ENCODE measurements at places on chromosomes 13 and 19.

DNA sequence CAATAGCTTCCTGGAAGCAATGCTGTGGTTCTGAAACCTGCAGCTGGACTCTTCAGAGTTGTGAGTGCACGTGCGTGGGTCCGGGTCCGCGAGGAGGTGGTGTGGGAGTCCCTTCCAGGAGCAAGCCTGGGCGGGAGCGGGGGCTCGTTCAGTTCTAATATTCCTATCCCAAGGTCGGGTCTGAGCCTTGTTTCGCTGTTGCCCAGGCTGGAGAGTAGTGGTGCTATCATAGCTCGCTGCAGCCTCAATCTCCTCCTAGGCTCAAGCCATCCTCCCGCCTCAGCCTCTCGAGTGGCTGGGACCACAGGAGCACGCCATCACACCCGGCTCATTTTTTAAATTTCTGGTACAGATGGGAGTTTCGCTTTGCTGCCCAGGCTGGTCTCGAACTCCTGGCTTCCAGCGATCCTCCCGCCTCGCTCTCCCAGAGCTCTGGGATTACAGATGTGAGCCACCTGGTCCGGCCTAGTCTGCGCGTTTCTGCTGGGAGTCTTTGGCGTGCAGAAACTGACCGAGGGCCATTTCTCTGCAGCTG is 625 bp downstream of the ZFP82 start:
- DNase-seq, result no peak

DNA sequence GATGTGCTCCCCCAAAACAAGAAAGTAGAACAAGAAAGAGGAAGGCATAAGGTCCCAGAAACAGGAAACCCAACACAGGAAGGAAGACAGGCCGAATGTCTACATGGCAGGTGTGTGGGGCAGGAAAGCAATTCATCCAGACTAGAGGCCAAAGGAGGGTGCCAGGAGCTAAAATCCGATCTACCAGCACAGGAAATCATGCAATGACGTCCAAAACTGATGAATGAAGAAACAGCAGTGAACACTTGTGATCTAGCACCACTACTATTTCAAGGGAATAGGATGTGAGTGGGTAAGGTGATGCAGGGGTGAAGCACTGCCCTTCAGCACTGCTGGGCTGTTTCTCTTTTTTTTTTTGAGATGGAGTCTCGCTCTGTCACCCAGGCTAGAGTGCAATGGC is 59.1 kb downstream of the DOCK9 start:
- no peak for DNase-seq

GRCh38 chr13:43516401-43516833 is 270.4 kb downstream of the ENOX1 start:
- no peak for DNase-seq

DNA sequence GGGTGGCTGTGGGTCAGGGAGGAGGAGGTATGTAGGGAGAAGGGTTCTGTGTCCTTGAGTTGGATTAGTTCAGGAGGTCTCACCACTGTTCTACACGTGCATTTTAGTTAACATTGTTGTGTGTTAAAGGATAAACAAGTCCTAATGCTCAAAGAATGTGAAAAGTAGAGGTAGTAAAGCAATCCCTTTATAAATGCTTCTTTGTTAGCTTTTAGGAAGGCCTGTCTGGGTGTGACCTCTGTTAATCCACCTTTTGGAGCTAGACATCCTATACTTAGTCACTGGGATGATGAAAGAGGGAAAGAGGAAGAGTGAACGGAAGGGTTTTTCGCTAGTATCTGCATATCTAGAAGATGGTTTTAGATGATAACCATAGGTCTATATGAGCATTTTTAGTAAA is 42.2 kb upstream of the FLT1 start:
- no peak for DNase-seq

GRCh38 chr13:110440946-110441731 is 120.4 kb downstream of the RAB20 start:
- DNase-seq, result no peak

GRCh38 chr13:65330691-65331090 is 1899.4 kb downstream of the PCDH9 start:
- no peak for DNase-seq

- DNase-seq, result no peak
These were observed 1.2 kb downstream of the MEDAG start for GRCh38 chr13:30907121-30907861.

- no peak for DNase-seq
These were observed 11.9 kb downstream of the CAPS start for GRCh38 chr19:5925830-5926427.

- no peak for DNase-seq
These were observed 7.3 kb downstream of the PIAS4 start for GRCh38 chr19:4014541-4015491.

DNA sequence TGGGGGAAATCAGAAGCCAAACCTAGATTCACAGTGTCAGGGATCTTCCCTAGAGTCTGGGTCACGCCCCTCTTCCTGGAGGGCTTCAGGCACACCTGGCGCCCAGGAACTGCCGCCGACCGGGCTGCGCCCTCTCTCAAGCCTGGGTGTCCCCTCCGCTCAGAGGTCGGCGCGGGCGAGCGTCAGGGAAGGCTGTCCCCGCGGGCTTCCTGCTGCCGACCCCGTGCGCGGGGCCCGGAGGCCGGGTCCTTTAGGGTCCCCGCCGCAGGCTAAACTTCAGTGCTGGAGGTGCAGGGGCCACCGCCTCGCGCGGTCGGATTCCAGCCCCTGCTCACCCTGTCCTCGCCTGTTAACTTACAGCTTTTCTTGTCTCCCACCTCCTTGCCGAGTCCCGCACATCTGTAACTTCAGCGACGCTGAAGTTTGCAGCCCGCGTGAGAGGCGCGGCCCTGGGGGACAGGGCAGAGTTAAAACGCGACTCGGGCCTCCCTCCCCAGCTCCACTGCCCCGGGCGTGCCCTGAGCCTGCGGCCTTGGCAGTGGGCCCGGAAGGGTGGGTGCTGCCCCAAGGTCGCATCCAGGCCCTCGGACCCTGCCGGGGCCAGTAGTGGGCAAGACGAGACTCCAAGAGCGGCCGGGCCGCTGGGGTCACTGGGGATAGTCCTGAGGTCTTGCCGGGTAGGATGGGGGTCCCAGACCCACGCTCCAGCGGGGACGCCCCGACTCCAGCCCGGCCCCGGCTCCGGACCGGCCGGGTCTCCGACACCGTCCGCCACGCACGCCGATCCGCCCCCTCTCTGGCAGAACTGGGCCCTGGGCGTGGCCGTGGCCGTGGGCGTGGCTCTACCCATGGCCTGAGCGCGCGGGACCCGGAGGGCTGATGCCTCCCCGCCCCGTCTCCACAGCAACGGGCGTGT is 95.6 kb upstream of the ZNF98 start:
- no peak for DNase-seq

DNA sequence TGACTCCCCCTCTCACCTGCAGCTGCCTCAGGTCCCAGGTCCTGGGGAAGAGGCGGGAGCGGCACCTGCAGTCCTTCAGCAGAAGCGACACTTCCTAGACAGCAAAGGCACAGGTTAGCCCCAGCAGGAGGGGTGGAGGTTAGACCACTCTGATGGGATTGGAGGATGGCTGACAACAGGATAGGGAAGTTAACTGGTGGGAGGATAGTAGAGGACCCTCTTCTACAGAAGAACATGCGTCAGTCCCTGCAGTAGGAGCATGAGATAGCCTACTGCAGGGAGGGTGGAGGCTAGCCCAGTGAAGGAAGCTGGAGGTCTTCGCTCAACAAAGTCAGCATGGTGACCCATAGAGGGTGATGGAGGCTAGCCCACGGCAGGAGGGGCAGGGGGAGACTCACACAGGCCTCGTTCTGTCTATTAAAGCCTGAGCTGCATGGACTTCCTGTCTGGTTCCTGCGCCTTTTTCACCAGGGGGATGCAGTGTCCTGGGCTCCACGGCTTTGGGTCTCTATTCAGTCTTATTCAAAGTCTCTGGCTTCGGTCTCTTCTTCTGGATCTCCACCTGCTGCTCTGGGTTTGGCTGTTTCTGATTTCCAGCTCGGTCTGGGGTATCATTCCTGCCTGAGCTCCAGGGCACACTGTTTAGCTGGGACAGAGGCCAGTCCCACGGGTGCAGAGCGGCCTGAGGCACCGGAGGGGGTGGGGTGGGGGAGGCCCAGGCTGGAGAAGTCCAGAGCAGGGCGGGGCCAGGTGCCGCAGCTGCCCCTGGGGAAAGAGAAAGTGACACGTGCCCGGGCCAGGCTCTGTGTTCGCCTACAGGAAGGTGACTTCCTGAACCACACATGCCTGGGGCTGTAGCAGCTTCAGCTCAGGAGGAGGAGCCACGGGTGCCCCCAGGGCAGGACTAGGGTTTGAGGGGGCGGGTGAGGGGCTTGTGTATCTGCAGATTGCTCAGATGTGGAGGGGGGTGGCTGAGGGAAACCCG is 7.3 kb downstream of the IFNL3 start:
- no peak for DNase-seq

DNA sequence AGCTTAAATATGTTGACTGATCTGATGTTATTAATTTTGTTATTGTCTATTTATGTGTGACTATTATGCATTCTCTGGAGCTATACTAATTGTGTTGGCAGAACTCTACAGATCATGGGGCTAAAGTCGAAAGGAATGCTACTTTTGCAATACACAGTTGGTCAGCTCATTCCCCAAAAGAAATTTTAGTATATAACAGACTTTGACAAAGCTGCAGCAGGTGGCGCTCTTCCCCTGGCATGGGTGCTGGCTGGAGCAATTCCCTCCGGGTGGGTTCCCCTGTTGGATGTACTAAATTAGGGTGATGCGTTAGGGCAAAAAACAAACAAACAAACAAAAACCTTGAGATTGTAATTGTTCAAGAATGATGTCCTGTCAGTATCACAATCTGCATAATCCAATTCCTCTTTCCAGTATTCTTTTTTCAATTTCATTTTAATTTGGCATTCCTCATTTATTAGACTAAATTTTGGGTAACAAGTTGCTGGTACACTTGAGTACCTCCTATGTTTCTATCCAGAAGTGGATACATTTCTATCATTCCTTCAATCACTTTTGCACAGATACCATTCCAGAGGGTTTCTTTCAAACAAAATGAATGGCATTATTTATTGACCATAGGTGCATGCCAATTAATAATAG is 322.8 kb upstream of the EDNRB start:
- peak; percentile 69 for DNase-seq

GRCh38 chr13:109788372-109789111 is 2.2 kb upstream of the IRS2 start:
- no peak for DNase-seq

DNA sequence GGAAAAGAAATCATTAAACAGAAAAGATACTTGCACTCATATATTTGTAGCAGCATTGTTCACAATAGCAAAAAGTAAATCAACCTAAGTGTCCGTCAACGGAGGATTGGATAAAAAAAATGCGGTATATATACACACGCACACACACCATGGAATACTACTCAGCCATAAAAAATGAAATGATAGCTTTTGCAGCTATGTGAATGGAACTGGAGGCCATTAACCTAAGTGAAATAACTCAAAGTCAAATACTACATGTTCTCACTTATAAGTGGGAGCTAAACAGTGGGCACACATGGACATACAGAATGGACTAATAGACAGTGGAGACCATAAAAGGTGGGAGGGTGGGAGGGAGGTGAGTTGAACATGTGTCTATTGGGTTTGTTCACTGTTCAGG is 18.4 kb downstream of the WBP4 start:
- no peak for DNase-seq

DNA sequence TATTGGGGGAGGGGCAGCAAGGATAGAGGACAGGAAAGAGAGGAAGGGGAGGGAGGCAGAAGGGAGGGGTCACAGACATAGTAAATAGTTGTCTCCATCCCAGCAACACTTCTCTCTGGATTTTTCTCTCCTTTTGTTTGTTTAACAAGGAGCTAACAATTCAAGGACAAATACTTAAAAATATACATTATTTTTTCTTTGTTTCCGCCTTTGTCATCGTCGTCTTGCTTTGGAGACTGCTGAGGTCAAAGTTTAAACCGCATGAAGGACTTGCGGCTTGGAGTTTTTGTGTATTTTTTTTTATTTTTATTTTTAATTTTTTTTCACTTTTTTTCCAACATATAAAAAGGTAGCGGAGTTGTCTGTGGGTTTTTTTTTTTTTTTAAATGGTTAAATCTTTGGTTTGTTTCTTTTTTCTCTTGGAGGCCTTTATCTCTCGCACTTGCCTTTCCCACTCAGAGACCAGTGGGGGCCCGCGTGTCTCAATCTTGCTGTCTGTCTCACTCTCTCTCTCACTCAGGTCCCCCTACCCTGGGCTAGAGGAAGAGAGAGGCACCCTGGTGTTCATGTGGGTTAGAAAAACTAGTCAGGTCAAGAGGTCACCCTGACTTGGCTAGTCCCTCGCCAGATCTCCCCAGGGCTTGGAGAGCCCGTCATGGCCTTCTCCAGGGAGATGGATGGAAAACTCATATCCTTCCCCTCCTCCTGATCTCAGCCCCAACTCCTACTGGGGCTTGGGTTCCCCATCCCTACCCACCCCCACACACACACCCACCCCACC is 11.0 kb downstream of the ZNF574 start:
- DNase-seq, result no peak

GRCh38 chr19:53882391-53883050 is 524 bp downstream of the PRKCG start:
- no peak for DNase-seq

DNA sequence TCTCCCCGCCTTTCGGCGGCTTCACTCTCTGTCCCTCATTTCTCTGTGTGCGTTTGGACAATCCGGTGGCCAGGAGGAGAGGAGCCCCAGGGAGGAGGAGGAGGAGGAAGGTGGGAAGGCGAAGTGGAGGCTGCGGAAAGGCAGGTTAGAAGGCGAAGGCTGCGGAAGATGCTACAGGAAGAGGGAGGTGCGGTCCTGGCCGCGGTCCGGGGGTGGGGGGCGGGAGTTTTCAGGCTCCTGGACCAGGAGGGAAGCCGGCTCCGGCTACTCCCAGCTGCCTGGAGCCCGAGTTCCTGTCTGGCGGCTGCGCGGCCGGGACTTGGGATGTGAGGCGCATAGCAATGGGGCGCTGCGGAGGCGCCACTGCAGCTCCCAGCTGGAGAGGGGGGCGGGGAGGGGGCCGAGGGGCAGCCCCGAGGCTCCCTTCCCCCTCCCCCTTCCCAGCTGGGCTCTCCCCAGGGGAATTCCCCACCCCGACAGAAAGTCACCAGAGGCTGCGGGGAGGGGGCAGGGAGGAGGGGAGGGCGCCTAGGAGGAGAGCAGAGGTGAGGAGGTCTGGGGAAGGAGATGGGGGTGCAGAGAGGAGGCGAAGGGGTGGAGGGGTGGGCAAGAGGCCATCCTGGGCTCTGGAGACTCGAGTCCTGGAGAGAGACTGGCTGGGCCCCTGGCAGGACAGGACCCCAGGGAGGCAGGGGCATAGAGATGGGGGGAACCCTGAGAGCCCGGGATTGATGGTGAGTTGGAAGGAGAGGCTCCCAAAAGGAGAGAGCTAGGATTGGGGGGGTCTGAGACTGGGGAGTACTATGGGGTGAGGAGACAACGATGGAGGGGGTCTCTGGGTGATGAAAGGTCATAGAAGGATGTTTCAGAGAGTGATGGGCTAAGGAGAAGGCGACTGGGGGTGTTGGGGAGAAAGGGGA is 2.0 kb downstream of the LRRC4B start:
- no peak for DNase-seq

DNA sequence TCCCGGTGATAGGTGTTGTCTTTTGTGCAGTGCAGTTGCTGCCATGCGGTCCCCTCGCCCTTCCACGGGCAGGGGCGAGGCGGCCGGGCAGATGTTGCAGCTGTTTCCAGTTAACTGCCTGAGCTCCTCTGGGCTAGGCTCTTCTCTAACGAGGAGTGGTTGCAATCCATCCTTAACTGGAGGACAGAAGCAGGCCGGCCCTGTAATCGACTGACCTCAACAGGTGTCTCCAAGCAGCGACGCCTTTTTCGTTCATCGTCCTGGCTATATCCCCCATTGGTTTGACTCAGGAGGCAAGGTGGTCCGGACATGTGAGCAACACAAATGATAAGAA is 1.9 kb upstream of the TSC22D1 start:
- peak; percentile 60 for DNase-seq

Measured in NCI-H1092 (cell line).